ENCODE measurements at places on chromosomes 5 and 9.

DNA sequence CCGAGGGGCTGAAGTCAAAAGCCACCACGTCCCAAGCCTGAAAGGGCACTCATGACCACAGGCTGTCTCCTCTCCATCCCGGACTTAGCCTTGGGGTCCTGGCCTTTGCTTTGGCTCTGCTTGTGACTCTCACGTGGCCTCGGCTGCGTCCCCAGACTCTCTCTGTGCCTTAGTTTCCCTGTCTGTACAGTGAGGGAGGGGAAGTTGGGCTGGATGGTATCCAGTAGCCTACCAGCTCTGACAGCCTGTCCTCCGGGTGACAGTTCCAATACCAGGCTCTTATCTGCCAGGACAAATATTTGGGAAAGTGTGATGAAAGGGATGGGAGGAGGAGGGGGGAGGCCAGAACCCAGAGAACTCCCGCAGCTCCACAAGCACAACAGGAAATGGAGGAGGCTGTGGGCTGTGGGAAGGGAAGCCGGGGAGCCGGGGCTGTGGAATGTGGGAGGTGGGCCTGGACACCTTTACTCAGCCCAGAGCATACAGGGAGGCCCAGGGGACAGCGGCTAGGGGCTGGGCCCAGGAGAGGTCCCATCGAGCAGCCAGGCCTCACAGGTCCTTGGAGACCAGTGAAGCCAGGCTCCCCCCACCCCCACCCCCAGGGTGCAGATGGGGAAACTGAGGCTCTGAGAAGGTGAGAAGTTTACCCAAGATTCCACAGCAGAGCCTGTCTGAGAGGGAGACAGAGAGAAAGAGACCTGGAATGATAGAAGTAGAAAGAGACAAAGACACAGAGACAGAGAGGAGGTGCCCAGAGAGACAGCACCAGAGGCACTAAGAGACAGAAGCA is 18.3 kb downstream of the PDGFRB start:
- no peak for DNase-seq

DNA sequence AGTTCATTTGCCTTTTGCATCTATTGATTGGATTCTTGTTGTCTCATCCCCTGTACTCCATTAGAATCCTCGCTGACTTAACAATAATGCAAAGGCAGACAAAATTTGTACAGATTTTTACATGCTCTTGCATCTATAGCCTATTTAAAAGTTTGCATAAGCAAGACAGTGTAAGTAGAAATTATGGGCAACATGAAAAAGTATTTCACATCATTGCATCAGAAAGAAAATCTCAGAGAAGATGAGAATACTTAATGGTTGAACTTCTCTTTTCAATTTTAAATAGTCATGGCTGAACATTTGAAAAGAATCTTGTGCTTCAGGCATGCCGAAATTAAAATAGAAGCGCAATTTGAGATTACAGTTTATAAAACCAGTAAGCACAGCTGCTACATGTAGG is 226.4 kb downstream of the EFNA5 start:
- no peak for DNase-seq

DNA sequence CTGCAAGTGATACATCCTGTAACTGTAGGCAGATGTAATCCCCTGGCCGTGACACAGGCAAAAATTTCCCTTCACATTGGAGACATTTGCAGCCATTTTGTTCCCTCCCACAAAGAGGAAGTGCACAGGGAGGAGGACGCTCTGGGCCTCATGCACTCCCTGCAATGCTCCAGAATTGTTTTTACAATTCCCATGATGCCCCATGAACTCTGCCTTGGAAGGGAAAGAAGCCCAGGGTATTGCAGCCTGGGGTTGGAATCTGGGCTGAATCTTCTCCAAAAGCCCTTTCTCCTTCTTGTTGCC is 491.7 kb downstream of the CCDC171 start:
- no peak for DNase-seq

DNA sequence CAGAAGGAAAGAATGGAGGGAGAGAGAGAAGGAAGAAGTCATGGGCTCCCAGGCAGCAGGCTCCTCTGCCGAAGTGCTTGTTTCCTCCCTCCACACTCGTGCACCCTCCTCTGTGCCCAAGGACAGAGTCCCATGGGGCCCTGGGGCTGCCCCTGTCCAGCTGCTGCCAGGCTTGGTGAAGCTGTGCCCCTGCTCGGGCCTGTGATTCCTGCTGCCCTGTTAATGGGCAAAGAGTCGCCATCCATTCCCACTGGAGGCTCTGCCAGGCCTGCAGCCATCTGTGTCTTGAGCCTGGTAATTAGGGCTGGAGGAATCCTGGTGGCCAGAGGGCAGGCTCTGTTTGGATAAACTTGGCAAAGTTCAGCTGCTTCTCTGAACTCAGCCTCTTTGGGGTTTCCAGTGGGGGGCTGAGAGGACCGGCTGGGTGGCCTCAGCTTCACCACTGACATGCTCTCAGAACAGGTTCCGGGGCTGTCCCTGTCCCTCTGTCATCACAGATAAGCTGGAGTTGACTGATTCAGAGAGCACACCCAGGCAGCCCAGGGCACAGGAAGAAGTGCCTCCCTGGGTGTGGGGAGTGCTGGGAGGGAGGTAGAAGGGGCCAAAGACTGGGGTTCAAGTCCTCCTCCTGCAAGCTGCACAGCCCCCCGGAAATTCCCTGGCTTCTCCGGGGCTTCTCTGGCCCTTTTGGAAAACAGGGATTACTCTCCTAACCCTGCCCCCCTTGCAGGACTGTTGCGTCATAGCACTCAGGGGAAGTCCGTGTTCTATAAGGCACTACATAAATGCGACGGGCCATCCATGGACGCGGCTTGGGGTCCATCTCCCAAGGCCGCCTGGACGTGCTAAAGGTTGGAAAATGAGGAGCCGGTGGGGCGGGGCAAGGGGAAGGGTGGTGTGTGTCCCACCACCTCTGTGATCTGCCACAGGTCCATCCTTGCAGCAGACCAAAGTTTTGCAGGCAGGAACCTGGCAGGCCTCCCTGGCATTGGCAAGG is 154.8 kb downstream of the PAX5 start:
- DNase-seq = no peak

- no peak for DNase-seq
Observed at GRCh38 chr9:91111876-91112275, 249.8 kb downstream of the AUH start.

DNA sequence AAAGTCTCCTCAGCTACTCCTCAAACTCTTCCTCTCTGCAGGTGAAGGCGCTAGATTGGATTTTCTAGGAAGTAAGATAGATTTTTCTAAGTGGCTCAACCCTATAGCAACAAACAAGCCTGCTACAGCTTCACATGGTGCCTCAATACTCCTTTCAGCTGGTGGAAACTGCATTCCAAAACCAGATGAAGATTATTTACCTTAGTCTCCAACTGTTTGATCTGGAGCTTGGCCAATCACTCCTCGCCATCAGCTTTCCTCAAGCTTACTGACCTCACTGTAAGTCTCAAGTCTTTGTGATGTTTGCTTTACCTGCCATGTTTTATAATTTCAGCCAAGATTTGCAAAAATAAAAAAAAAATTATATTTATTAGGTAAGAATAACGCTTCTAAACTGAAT is 622.4 kb downstream of the CHSY3 start:
- DNase-seq = no peak

- DNase-seq = no peak
Observed at GRCh38 chr5:149693021-149693420, 37.1 kb upstream of the PPARGC1B start.

- DNase-seq = no peak
Observed at GRCh38 chr5:59095480-59095879, 512.6 kb downstream of the RAB3C start.

DNA sequence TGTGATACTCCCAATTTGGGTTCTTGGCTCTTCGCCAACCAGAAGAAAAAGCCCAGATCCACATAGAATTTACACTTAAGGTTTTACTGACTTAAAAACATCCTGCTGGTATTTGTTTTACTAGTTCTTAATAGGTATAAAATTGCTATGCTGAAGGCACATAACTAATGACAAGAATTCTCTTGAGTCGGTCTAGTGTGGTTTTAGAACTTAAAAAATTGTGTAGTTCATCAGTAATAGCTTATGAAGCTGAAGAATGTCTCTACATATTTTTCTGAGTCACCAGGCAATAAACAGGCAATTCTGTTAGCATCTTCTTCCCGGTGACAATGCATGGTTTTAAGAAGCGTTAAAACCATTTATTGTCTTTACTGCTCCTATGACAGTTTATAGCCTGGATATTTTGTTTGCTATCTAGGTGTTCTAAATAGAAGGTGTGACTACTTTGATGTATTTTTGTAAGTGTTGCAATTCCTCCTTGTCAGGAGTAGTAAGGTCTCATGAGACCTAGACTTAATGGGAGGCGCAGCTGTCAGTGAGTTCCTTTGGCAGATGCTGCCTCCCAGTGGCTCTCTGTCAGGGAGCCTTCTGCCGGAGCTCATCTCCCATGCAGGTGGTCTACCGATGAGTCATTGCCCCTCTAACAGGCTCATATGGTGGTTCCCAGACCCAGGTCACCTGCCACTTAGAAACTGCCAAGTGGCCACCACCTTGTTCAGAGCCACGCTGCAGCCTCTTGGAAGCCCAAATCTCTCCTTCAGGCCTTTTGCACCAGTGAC is 173.8 kb downstream of the MAST4 start:
- DNase-seq = no peak

GRCh38 chr5:127079994-127080491 is 6.7 kb upstream of the C5orf63 start:
- no peak for DNase-seq

DNA sequence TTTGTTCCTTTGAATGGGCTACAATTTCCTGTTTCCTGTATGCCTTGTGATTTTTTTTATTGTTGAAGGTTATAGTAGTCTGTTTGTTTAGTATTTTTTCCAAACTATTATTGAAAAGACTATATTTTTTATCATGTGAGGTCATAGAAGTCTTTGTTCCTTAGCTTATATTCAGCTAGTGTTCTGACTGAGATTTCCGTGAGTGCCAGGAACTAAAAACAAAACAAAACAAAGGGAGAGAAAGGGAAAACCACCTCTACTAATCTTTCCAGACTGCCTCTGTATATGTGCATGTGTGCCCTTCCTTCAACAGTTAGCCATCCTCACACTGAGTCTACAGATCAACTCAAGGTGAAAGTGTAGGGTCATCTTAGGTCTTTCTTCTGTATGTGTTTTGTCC is 79.0 kb downstream of the OSTF1 start:
- no peak for DNase-seq

- no peak for DNase-seq
Observed at GRCh38 chr5:106258591-106259125, 1412.1 kb downstream of the EFNA5 start.

GRCh38 chr5:95669540-95669939 is 13.3 kb downstream of the SPATA9 start:
- DNase-seq = no peak

DNA sequence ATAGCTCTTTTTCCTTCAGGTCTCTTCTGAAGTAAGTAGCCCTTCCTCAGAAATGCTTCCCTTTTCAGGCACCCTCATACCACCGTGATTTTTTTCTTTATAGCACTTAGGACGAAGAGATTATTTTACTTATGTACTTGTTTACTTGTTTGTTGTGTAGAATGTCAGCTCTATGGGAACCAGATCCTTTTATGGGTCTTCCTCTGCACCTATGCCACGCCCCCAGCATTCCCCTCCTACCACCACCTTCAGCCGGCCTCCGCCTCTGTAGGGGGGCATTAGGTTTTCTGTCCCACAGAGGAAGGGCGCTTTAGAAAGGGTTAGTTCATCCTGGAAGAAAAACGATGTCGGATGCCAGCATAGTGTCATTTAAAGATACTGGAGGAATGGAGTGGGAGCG is 1.8 kb downstream of the CDKN2B-AS1 start:
- no peak for DNase-seq

GRCh38 chr5:76866503-76866902 is 16.7 kb downstream of the S100Z start:
- no peak for DNase-seq

- DNase-seq = no peak
Observed at GRCh38 chr5:142644640-142645361, 41.1 kb downstream of the FGF1 start.

DNA sequence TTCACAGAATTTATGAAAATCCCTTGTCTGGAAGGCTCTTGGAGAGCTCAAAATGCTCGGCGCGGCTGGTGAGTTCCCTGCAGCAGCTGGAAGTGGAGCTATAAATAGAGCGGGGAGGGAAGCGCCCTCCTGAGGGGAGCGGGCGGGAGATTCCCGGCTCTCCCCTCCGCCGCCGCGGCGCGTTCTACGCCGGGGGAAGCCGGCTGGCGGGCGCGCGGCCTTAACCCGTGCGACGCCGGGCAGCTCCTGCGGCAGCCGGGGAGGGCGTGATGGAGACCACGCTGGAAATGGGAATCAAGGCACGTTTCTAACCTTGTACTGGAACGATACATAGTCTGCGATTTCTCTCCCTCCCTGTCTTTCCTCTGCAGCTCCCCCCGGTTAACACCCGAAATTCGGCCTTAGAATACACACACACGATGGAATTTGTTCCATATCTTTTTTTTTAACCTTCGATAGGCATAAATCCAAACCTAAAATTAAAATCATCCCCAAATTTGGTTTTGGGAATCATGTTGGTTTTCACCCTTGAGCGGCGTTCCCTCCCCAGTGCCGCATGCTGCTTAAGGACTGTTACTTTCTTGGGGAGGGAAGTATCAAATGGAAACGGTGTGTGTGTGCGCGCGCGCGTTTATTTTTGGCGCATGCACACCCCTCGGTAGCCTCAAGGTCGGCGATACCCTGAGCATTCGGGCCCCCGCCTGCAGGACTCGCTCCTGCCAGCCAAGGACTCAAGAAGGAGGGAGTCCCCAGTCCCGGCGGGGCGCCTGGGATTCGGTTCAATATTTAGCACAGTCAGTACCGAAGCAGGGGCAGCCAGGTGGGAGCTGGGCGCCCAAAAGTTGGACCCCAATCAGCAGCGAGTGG is 306.3 kb upstream of the KCNN2 start:
- DNase-seq = no peak

- no peak for DNase-seq
Observed at GRCh38 chr5:123294544-123294943, 128.7 kb downstream of the CEP120 start.

DNA sequence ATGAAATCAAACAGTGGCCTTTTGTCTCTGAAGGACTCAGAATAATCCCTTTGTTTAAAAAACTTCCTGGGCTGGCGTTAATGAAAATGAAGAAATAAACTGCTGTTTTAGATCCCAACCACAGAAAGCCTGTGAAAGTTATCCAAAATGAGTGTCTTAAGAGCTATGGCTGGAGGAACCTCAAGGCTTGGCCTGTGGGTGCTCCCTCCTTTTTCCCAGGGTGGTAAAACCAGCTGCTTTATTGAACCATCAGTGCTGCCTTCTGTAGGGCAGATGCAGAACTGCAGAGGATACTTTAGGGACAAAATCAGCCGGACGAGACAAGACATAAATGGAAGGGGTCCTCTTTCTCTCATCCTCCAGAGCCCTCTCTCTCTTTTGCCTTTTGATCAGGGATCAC is 100.9 kb downstream of the SMARCA2 start:
- no peak for DNase-seq

DNA sequence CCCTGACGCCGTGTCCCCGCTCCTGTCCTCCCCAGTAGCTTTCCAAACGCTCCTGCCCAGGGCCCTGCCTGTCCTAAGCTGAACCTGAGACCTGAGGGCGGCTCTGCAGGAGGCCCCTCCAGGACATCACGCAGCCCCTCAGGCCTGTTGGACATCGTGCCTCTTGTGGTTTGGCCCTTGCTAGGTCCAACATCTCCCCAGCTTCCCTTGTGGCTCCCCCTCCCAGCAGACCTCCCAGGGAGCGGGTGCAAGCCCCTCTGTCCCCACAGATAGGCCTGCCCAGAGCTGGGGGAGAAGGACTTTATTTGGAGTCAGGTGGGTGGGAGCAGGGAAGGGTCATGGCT is 4.1 kb downstream of the OBP2B start:
- DNase-seq = no peak

All from activated T-helper 9 cell treated with anti-CD3 and anti-CD28 coated beads, Interleukin-2, amount 50 U/mL, for 16 hours (primary cell).